ENCODE measurements at places on chromosomes 7 and 10. TPM values are rescaled to one million over a fixed set of nuclear protein-coding genes. Genes with fewer than 3 reads are reported as not detected.

The IL6 gene
- total RNA-seq: 9.3 TPM

GRCh38 chr7:133940368-133940767 lies 186.8 kb upstream of the LRGUK start:
- no peak for DNase-seq

The AGR2 gene
- 1.2 TPM for total RNA-seq

The KAZALD1 gene
- total RNA-seq: not detected

GRCh38 chr7:158684329-158684728 lies 20.3 kb downstream of the NCAPG2 start:
- DNase-seq: no peak

The SCART1 gene
- total RNA-seq: 1.8 TPM

The ZPBP gene
- not detected for total RNA-seq

DNA sequence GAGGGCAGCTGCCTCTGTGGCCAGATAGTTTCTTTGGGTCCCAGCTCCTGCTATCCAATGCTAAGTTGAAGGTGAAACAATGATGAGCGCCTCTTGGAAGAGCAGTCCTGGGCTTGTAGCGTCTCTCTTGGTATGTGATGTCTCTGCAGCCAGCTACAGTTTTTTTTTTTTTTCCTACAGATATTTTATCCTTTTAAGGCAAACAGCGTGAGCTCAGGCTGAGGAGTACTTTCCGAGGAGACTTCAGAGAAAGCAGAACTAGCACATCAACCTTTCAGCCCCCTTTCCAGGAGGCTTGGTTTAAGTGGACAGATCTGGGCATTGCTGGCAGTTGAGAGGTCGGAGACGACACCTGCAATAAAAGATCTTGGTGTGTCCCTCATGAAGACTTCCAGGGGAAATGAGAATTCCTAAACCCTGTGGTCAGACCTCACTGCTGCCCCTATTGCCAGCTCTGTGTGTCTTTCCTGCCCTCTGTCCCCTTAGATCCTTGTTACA lies 9.1 kb downstream of the PRKG1 start:
- no peak for DNase-seq

The ADAM8 gene
- 62.8 TPM for total RNA-seq

The GJD4 gene
- not detected for total RNA-seq

- DNase-seq: no peak
Measured at GRCh38 chr10:14008740-14009080, 322.0 kb downstream of the FRMD4A start.

The HTR7 gene
- not detected for total RNA-seq

- no peak for DNase-seq
Measured at GRCh38 chr7:139871820-139872219, 42.8 kb downstream of the TBXAS1 start.

- DNase-seq: no peak
Measured at GRCh38 chr7:36119005-36119706, 33.9 kb upstream of the EEPD1 start.

The NODAL gene
- not detected for total RNA-seq

GRCh38 chr7:7251742-7252141 lies 69.4 kb downstream of the C1GALT1 start:
- no peak for DNase-seq

GRCh38 chr10:32417911-32418547 lies 27.9 kb upstream of the CCDC7 start:
- DNase-seq: no peak

GRCh38 chr7:106871793-106872571 lies 6.9 kb downstream of the PIK3CG start:
- no peak for DNase-seq

The CCZ1 gene
- total RNA-seq: 109 TPM

The CAV2 gene
- not detected for total RNA-seq

DNA sequence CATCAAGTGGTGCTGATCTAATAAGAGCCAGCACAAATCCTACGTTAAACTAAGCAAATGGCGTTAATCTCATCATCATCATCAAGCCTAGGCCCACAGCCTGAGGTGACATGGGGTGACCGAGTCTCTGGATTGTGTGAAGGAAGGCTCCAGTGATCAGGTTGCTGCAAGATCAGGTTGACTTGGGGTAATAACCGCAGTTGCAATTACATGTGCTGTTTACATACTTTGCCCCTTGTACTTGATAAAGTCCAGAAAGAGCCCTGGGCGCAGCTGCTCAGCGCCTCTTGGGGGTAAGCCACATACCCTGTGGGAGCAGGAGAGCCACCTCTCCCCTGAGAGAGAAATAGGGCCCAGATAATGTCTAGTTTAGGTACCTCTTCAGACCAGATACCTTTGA lies 228.1 kb downstream of the WDR11 start:
- DNase-seq: no peak

DNA sequence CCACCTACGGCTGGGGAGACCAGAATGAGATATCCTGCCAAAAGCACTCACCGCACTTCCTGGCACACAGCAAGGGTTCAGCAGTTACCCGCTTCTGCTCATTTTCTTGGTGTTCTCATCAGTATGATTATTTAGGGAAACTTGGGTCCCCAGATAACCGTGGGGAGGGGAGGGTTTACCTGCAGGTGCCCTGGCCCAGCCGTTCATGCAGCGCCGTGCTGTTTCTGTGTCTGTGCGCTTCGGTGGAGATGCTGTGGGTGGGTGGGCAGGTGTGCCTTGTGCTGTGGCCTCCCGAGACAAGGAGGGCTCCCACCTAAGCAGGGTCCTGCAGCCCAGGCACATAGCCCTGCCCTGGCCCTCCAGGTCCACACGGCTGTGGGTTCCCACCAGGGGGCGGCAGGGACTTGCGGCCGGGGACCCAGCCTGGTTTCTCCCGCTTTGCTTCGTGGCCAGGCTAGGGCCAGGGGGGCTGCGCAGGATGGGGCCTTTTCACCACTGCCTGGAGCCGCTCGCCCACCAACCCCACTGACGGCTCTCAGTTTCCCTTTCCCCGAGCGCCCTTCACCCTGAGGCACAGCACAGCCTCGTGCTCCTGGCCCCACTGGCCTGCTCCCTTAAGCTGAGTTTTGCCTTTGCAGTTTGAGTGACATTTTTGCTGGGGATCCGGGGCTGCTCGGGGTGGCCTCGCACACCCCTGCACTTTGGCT lies 78.5 kb downstream of the LHPP start:
- DNase-seq: peak; percentile 71

The PBLD gene
- 0.18 TPM for total RNA-seq

The THNSL1 gene
- 4.0 TPM for total RNA-seq

DNA sequence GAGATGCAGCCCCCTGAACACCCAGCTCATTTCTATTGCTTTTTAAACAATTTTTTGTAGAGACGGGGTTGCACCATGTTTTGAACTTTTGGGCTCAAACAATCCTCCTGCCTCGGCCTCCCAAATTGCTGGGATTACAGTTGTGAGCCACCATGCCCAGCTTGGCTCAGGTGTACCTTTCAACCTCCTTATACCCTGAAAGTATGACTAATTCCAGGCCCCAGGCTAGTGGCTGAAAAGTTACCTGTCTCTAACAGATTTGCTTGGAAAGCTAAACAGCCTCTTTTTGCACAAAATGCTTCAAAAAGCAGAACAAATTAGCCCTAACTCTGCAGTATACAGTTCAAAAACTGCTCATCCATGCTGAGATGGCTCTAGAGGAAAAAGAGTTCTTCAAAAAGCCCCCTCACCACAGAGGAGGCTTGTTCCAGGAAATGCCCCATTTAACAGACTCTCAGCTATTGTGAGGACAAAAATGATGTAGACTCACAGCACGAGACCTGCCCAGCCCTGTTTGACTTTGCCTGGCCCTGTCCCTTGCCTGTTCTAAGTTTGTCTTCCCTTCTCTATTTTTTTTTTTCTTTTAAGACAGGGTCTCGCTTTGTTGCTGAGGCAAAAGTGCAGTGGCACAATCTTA lies 13.4 kb upstream of the AP1S1 start:
- no peak for DNase-seq

- DNase-seq: no peak
Measured at GRCh38 chr10:58818900-58819299, 306.2 kb downstream of the BICC1 start.

GRCh38 chr10:90819911-90820310 lies 37.9 kb downstream of the HTR7 start:
- DNase-seq: no peak

DNA sequence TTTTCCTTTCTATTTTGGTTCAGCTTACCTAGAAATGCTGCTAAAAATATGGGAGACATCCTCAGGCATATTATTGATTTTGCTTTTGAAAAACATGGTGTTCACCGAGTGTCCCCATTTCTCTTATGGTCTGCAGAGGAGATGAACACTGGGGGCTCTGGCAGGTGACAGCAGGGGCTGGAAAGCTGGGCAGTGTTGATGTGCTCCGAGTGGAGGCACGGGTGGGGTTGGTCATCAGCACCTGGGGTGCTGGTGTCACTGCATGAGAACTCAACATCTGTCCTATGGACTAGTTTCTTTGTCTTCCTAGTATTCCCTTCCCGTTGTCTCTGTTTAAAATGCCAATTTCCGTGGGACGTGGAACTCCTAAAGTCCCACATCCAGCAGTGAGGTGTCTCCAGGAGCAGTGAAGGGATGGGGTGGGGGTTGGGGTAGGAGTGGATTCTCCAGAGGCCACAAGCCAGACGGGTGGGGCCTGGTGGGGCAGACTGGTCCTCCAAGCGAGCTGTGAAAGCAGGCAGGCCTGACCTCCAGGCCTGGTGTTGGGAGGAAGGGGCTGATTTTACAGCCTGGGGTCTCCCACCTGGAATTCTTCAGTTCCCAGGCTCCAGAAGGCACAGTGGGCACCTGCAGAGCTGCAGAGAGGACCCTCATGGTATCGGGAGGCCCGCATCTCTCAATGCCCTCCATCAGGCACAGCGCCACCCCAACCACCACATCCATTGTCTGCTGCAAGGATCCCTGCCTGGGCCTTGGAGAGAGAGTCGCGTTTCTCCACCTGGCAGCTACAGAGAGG lies 24.4 kb downstream of the ZNF775 start:
- no peak for DNase-seq

DNA sequence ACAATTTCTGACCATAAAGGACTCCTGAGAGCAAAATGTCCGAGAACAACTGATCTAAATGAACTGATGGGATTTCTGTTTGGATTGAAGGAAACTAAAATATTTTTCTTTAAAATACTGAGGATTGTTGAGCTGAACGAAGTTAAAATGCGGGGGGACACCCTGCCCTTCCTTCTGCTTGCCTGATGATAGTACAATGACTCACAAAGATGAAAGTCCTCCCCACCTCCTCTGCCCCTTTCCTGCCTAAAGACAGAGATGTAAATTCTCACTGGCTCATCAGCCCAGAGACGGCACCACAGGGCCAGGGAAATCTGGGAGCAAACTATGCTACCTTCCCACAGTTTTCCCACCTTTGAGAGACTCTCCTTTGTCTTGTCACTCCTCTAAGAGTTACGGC lies 180.6 kb downstream of the PHTF2 start:
- DNase-seq: no peak

The FIGNL1 gene
- 40.7 TPM for total RNA-seq

GRCh38 chr7:151076863-151077704 lies 3.5 kb downstream of the FASTK start:
- no peak for DNase-seq

DNA sequence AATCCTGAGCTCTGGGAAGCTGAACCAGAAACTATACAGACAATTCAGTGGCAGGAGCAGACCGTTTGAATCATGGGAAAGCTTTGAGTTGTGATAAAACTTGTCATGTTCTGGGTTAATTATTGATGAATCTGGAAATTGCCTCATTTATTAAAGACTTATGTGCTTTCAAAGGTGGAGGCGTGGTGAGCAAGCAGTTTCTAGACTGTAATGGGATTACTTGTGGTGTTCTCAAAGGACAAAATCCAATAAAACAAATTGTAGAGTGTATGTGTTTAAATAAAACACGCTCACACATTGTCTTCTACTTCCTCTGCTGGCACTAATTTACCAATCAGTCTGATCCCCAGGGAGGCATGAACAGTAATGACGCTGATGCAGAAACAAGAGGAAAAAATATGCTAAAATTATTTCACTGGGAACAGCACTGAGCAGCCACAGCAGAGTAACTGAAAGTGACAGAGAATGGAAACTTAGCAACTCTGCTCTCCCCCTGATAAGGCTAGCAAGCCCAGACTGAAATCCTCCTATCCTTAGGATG lies 25.1 kb downstream of the PARD3 start:
- DNase-seq: no peak

GRCh38 chr7:39733881-39734632 lies 110.7 kb downstream of the RALA start:
- peak; percentile 20 for DNase-seq

DNA sequence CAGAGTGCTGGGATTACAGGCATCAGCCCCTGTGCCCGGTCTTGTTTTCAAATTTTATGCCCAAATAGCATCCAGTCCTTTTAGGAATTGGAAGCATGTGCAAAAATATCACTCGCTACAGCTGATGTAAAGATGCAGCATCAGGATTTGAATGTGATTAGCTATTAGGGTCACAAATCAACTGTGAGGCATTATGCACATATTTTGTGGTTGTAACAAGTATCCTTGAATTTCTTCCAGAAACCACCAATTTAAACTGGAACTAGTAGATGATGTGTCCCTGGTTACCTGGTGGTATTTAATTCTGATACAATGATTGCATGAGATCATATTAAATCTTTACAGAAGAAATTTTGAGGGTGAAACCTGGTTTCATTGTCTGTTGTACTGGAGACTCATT lies 41.0 kb upstream of the ITGA8 start:
- DNase-seq: no peak

The PDE6C gene
- total RNA-seq: not detected

DNA sequence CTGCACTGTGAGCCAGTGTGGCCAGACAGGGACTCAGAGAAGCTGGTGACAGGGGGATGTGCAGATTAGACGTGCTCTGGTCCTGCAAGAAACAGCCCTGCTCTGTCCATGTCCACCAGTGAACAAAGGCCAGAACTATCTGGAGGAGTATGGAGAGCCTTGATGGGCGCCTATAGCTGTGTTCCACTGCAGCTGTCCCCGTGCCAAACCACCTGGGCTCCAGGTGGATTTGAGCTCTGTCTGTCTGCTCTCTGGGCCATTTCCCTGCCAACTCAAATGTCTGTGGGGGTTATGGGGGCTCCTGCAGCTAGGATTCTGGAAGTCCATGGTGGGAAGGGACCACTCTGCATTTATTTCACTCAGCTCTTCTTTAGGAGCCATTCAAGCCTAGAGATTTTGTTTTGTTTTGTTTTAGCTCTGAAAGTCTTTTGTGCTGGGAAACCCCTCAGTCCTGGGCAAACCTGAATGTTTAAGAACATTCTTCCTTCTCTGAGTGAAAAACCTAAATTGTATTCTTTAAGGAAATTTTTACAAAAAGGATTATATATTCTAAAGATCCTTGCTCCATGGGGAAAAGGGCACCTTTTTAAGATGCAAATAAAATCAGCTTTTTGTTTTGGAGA lies 1039.5 kb upstream of the SORCS1 start:
- DNase-seq: no peak

The ITGB8 gene
- total RNA-seq: 0.19 TPM

The EPO gene
- total RNA-seq: not detected

DNA sequence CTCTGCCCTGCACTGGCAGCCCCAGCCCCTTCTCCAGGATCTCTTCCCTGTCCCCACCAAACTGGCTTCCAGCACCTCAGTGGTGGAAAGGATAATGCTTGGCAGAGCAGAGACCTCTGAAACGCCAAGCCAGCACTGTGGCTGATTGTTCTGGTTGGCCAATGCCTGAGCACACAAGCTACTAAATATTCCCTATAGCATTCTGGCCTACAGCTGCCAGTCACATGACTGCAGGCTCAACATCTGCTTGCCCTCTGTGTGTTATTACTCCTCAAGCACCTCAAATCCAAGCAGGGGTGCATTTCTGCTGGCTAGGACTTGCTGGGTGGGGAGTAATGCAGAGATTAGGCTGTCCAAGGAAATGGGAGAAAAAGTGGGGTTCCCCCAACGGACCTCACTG lies 6.1 kb downstream of the TBATA start:
- DNase-seq: no peak

The CSGALNACT2 gene
- total RNA-seq: 15.5 TPM

Data from activated T-cell treated with anti-CD3 and anti-CD28 coated beads, Interleukin-2, amount 50 U/mL, for 4 hours (primary cell).